ENCODE measurements at places on chromosomes 11 and 22.

- no peak for DNase-seq
These were observed 4.5 kb upstream of the MUC5B start for GRCh38 chr11:1218256-1218787.

- no peak for DNase-seq
These were observed 64.2 kb downstream of the HIPK3 start for GRCh38 chr11:33321422-33321821.

DNA sequence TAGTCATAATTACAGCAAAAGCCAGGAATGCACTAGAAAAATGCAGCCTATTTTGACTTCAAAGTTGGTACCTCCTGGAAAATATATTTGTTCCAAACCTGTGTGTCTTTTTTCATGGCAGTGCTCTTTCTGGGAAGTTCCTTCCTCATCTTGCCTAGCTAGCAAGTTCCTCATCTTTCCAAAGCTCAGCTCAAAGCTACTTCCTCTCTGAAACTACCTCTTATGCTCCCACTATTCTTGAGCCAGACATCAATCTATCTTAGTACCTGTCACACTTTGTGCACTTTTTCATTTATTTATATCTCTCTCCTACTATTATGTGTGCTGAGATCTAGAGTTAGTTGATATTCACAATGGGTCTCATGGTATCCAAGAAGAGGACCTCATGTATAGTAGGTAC lies 191.6 kb upstream of the CCDC90B start:
- no peak for DNase-seq

- DNase-seq = no peak
These were observed 48.8 kb downstream of the BID start for GRCh38 chr22:17725500-17725796.

- DNase-seq = no peak
These were observed 71.7 kb downstream of the RAB38 start for GRCh38 chr11:88103337-88104206.

- DNase-seq = no peak
These were observed 47.1 kb downstream of the LARGE1 start for GRCh38 chr22:33873186-33873585.

Data from stimulated activated CD8-positive, alpha-beta memory T cell treated with anti-CD3 and anti-CD28 coated beads, Interleukin-12 subunit alpha, Interleukin-12 subunit beta, amount 100 ng/mL, for 1 hour (primary cell).